Activated T-helper 1 cell treated with anti-CD3 and anti-CD28 coated beads, Interleukin-12 subunit alpha, Interleukin-12 subunit beta, Interleukin-2, Interleukin-4 antibody, amounts not matched to agents 30 ng/mL and 10 ng/mL and 1 ng/mL, durations not matched to agents 14 hours and 24 hours and 36 hours (primary cell): ENCODE measurements at places on chromosomes 1 and 21. TPM values are rescaled to one million over a fixed set of nuclear protein-coding genes. Genes with fewer than 3 reads are reported as not detected.

GRCh38 chr21:21415741-21416140, 417.5 kb downstream of the NCAM2 start:
- DNase-seq = no peak

DNA sequence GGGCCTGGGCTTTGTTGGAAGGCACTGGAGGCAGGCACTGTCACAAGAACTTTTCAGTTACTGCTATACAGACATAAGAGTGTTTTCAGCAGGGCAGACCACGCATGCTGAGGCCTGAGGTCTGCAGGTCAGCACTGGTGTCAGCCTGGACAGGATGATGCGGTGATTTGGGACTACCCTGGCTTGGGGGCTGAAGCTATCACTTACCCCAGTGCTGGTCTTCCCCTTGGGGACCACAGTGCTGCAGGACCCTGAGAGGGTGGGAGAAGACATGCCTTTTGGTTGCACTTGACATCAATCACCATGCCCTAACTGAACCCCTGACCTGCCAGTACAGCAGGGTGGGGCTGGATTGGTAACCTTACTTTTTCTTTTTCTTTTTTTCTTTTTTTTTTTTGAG, 9.2 kb downstream of the DMRTB1 start:
- no peak for DNase-seq

GRCh38 chr21:29649406-29649814, 290.4 kb downstream of the GRIK1 start:
- no peak for DNase-seq

Gene NLRP3
- total RNA-seq = 0.12 TPM in 1 of 2 replicates, not detected in the other
